Vein endothelial cell (primary cell): ENCODE measurements at places on chromosomes 11 and 22. TPM values are rescaled to one million over a fixed set of nuclear protein-coding genes. Genes with fewer than 3 reads are reported as not detected.

Gene DGAT2
- total RNA-seq, result 1.3 and 2.3 TPM in 2 replicates

Gene MIOX
- not detected in 2 replicates for total RNA-seq

Gene ST3GAL4
- 12.8 and 17.0 TPM in 2 replicates for total RNA-seq

Gene DNAL4
- total RNA-seq, result 11.1 and 18.9 TPM in 2 replicates

Gene IGSF9B
- total RNA-seq, result under 0.01 and 0.29 TPM in 2 replicates

Gene SORL1
- under 0.01 and 0.19 TPM in 2 replicates for total RNA-seq

Gene MN1
- 4.0 and 7.8 TPM in 2 replicates for total RNA-seq

Gene APOA5
- total RNA-seq, result not detected in 2 replicates

Gene IGF2
- 17.8 and 22.2 TPM in 2 replicates for total RNA-seq

Gene CNGA4
- not detected in 2 replicates for total RNA-seq
